ENCODE measurements at places on chromosomes 12 and 14.

- DNase-seq: no peak
Observed at GRCh38 chr14:92534932-92535643, 21.5 kb downstream of the RIN3 start.

DNA sequence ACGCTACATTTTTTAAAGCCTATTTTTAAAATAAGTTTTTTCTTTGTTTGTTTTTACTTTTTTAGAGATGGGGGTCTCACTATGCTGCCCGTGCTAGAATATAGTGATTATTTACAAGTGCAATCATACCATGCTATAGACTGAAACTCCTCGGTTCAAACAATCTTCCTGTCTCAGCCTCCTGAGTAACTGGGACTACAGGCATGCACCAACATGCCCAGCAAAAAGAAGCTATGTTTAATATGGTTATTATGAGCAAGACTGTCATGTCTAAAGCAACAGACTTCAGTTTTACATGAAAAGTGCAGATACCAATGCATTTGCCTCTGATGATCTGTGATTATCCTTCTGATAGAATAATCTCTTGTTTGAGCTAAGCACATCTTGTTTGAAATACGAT, 45.6 kb upstream of the SGPP1 start:
- DNase-seq: no peak

GRCh38 chr14:104154246-104154645, 15.9 kb downstream of the KIF26A start:
- no peak for DNase-seq

DNA sequence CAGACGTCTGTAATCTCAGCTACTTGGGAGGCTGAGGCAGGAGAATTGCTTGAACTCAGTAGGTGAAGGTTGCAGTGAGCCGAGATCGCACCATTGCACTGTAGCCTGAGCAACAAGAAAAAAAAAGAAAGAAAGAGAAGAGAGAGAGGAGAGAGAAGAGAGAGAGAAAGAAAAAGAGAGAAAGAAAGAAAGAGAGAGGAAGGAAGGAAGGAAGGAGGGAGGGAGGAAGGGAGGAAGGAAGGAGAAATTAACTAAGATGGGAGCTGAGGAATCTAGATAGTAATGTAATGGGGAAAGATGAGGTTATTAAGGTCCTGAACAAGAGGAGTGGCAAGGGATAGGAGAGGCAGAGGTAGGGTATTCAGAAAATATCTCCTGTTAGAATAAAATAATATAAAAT, 17.4 kb upstream of the SGPP1 start:
- no peak for DNase-seq

DNA sequence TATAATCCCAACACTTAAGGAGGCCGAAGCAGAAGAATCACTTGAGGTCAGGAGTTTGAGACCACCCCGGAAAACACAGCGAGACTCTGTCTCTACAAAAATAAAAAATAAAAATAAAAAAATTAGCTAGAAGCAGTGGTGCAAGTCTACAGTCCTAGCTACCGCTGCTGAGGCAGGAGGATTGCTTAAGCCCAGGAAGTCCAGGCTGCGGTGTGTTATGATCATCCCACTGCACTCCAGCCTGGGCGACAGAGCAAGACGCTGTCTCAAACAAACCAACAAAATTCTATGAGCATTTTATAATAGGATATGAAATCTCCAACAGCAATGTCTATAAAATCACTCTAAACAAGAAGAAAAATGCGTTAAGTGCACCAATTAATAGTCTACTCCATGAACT, 75.3 kb downstream of the PPP1R12A start:
- no peak for DNase-seq

- no peak for DNase-seq
Observed at GRCh38 chr14:92484132-92484823, 29.3 kb upstream of the RIN3 start.
